ENCODE measurements at places on chromosomes 1 and 21.

GRCh38 chr1:70979313-70979712, 68.3 kb downstream of the PTGER3 start:
- DNase-seq = no peak

DNA sequence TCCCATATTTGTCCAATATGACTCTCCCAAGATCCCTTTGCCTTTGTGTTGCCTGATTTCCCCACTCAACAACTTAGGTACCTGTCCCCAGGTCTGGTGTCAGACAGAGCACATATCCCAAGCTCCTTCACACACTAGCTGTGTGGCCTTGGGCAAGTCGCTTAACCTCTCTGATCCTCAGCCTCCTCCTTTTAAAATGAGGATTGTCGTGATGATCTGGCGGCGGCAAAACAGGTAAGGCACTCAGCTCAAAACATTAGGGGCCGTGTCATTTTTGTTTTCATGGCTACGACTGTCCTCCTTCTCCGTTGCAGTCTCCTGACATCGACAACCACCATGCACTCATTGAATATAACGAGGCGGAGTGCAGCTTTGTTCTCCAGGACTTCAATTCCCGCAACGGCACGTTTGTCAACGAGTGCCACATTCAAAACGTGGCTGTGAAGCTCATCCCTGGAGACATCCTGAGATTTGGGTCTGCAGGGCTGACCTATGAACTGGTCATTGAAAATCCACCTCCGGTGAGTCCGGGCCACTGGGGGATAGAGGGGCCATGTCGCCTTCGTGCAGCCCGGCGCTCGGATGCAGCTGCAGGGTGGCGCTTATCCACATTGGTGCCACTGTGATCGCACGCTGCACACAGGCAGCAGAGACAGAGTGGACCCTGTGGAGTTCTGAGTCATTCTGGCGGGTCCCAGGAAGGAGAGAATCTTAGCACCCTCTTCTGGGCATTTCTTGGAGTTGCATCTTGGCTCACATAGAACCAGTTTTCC, 25.2 kb downstream of the FHAD1 start:
- peak; percentile 83 for DNase-seq

- DNase-seq = peak; percentile 22
These were observed 9.2 kb downstream of the LBR start for GRCh38 chr1:225418598-225418997.

DNA sequence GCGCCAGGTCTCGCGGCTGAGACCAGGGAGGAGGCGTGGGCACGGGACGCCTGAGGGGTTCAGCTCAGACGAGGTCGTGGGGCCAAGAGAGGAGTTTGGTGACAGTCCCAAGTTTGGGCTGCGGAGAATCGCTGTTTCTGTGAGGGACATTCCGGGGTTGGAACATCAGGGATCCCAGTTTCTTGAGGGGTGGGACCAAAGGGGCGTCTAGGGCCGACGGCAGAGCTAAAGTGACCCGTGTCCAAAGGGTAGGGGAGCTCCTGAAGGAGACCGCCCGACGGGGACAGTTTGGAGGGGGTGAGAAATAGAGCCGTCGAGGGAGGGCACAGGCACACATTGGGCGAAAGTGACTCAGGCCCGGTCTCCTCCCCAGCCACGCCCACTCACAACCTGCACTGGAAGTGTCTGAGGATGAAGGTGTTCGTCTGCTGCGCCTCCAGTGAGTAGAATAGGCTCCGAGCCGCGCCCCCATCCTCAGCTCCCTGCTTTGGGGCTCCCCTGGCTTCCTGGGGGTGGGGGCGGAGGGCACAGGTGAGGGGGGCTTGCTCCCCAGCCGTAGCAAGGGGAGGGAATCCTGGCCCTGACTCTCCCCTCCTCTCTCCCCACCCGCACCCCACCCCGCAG, 7.0 kb downstream of the EFNA3 start:
- peak; percentile 71 for DNase-seq

GRCh38 chr1:20076710-20077461, 6.9 kb downstream of the PLA2G5 start:
- no peak for DNase-seq

GRCh38 chr21:32548978-32549377, 36.3 kb downstream of the TCP10L start:
- no peak for DNase-seq

All from umbilical cord (tissue), 2 donors.